ENCODE measurements at places on chromosomes 1 and 21. TPM values are rescaled to one million over a fixed set of nuclear protein-coding genes. Genes with fewer than 3 reads are reported as not detected.

The SRGAP2C gene
- 35.0 TPM for total RNA-seq

The FDPS gene
- total RNA-seq, result 153 TPM

The PKNOX1 gene
- total RNA-seq, result 12.7 TPM

The ADGRL4 gene
- total RNA-seq, result 139 TPM

The TIMM17A gene
- 29.9 TPM for total RNA-seq

The ATAD3C gene
- total RNA-seq, result under 0.01 TPM

The OR2T33 gene
- total RNA-seq, result not detected

The FOXD2 gene
- total RNA-seq, result under 0.01 TPM

The C1QC gene
- total RNA-seq, result not detected

The ELAPOR1 gene
- 0.45 TPM for total RNA-seq

The MCOLN3 gene
- 2.3 TPM for total RNA-seq

The SAMD13 gene
- total RNA-seq, result 1.4 TPM

The SNRNP40 gene
- total RNA-seq, result 112 TPM

The SYNJ1 gene
- 11.4 TPM for total RNA-seq

The LRRC71 gene
- total RNA-seq, result not detected

The TRNP1 gene
- total RNA-seq, result 19.1 TPM

The ASCL5 gene
- total RNA-seq, result not detected

The SLC25A34 gene
- total RNA-seq, result 0.65 TPM

The GSTM5 gene
- 13.0 TPM for total RNA-seq

The OR2L5 gene
- total RNA-seq, result not detected

The COL11A1 gene
- 0.45 TPM for total RNA-seq

The ETV3L gene
- not detected for total RNA-seq

The LDLRAD1 gene
- not detected for total RNA-seq

The UMODL1 gene
- not detected for total RNA-seq

The CACNA1S gene
- not detected for total RNA-seq

The MRPL20 gene
- 123 TPM for total RNA-seq

The NGF gene
- total RNA-seq, result 20.2 TPM

The PDPN gene
- 2.0 TPM for total RNA-seq

The CNN3 gene
- total RNA-seq, result 318 TPM

The RGS13 gene
- not detected for total RNA-seq

The CYP2J2 gene
- total RNA-seq, result 0.09 TPM

The ETS2 gene
- 62.6 TPM for total RNA-seq

The ACTN2 gene
- total RNA-seq, result 0.18 TPM

The TRIM58 gene
- total RNA-seq, result 0.09 TPM

The PI4KB gene
- 41.0 TPM for total RNA-seq

The LCE1C gene
- not detected for total RNA-seq

The COL16A1 gene
- total RNA-seq, result 133 TPM
